Smooth muscle cell of trachea (primary cell): ENCODE measurements at places on chromosomes 1 and 21. TPM values are rescaled to one million over a fixed set of nuclear protein-coding genes. Genes with fewer than 3 reads are reported as not detected.

EPHA2 gene
- 4.2 and 10.1 TPM in 2 replicates for total RNA-seq

MIGA1 gene
- total RNA-seq: 13.4 and 15.3 TPM in 2 replicates

SERPINC1 gene
- total RNA-seq: 0.17 TPM in 1 of 2 replicates, not detected in the other

PDC gene
- total RNA-seq: not detected in 2 replicates

ADORA3 gene
- not detected in 2 replicates for total RNA-seq

CFAP74 gene
- not detected in 2 replicates for total RNA-seq

MTR gene
- 30.9 and 34.3 TPM in 2 replicates for total RNA-seq

SAMSN1 gene
- 0.15 and 0.17 TPM in 2 replicates for total RNA-seq

ALDH4A1 gene
- 16.0 and 28.0 TPM in 2 replicates for total RNA-seq

GPX7 gene
- total RNA-seq: 35.1 and 45.2 TPM in 2 replicates

HFM1 gene
- total RNA-seq: 0.17 and 0.73 TPM in 2 replicates

FABP3 gene
- 39.5 and 109 TPM in 2 replicates for total RNA-seq

RPE65 gene
- total RNA-seq: not detected in 2 replicates

MRPS21 gene
- 30.4 and 57.2 TPM in 2 replicates for total RNA-seq

CHODL gene
- total RNA-seq: 0.15 and 0.17 TPM in 2 replicates

PIGK gene
- total RNA-seq: 38.9 and 67.8 TPM in 2 replicates

SEMA4A gene
- 1.7 and 1.8 TPM in 2 replicates for total RNA-seq

C1orf116 gene
- total RNA-seq: not detected in 2 replicates

ITLN1 gene
- not detected in 2 replicates for total RNA-seq

PLA2G2F gene
- total RNA-seq: not detected in 2 replicates

ZFP69B gene
- total RNA-seq: 2.2 and 3.8 TPM in 2 replicates

EXTL1 gene
- 0.29 and 0.83 TPM in 2 replicates for total RNA-seq

CLCNKB gene
- total RNA-seq: under 0.01 TPM in 1 of 2 replicates, not detected in the other

PRPF38B gene
- 10.3 and 15.4 TPM in 2 replicates for total RNA-seq

LEPR gene
- 12.4 and 28.6 TPM in 2 replicates for total RNA-seq

VSIG8 gene
- 0.15 and 0.17 TPM in 2 replicates for total RNA-seq

HLX gene
- 2.6 and 8.9 TPM in 2 replicates for total RNA-seq

KCNN3 gene
- total RNA-seq: under 0.01 TPM in 2 replicates

CD84 gene
- total RNA-seq: not detected in 2 replicates

LAPTM5 gene
- total RNA-seq: not detected in 2 replicates

MAP10 gene
- 1.5 and 1.7 TPM in 2 replicates for total RNA-seq

NPPA gene
- not detected in 2 replicates for total RNA-seq

RNU1-1 gene
- under 0.01 TPM in 2 replicates for total RNA-seq

KLF17 gene
- under 0.01 and 0.17 TPM in 2 replicates for total RNA-seq

OR10J1 gene
- not detected in 2 replicates for total RNA-seq

AMY2B gene
- 2.3 and 5.8 TPM in 2 replicates for total RNA-seq

HSD11B1 gene
- 22.5 and 28.8 TPM in 2 replicates for total RNA-seq

RNF186 gene
- total RNA-seq: not detected in 2 replicates

FAM229A gene
- 1.6 and 2.3 TPM in 2 replicates for total RNA-seq

LCE2A gene
- not detected in 2 replicates for total RNA-seq

S100A14 gene
- 0.33 TPM in 1 of 2 replicates, not detected in the other for total RNA-seq

COL8A2 gene
- total RNA-seq: 10.8 and 24.3 TPM in 2 replicates

KCNA2 gene
- 0.17 TPM in 1 of 2 replicates, not detected in the other for total RNA-seq

ITLN2 gene
- total RNA-seq: not detected in 2 replicates

NUDT4B gene
- total RNA-seq: 8.3 and 17.0 TPM in 2 replicates
